Vagina (tissue), 2 donors: ENCODE measurements at places on chromosomes 12 and 14.
A peak's percentile ranks its signal among the peaks of the same experiment; 100 is the strongest.

DNA sequence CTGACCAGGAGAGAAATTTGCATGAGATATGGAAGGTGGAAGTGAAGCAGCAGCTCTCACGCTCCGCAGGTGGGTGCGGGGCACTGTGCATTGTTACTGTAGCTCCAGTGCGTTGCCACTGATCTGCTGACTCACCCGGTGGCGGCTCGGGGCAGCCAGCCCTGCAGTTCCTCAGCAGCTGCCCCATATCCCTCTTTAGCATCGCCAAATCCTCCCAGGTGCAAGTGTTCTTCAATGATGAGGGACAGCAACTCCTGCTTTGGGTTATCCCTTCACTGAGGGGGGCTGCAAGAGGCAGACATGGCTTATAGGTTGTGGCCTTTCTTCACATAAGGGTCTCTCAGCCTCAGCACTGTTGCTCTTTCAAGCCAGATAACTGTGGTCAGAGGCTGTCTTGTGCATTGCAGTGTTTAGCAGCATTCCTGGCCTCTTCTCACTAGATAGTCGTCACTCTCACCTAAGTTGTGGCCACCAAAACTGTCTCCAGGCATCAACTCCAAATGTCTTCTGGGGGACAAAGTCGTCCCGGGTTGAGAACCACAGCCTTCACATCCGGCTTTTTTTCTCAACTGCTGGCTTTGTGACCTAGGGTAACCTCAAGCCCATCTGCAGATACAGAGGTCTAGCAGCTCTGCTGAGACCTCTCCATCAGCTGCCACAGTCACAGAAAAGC, 180.8 kb downstream of the EFCAB11 start:
- no peaks in the 10 kb centered on the region for H3K4me1 ChIP-seq
- H3K27ac ChIP-seq, result no peak overlapping the region
- no peak overlapping the region for H3K4me3 ChIP-seq
- no peaks in the 10 kb centered on the region for H3K36me3 ChIP-seq

DNA sequence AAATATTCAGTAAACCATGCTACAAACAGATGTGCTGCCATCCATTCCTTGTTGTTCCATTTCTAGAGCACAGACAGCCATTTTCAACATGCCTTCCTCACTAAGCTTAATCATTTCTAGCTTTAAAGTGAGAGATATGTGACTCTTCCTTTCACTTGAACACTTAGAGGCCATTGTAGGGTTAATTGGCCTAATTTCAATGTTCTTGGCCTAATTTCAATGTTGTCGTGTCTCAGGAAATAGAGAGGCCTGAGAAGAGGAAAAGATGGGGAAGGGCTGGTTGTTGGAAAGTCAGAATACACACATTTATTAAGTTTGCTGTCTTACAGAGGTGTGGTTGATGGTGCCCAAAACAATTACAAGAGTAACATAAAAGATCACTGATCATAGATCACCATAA, 435.1 kb downstream of the ZFP36L1 start:
- no peak overlapping the region for H3K4me3 ChIP-seq
- H3K27me3 ChIP-seq, result no peaks in the 10 kb centered on the region

- peak overlapping the region; percentile 91 for H3K27ac ChIP-seq
- no peak for DNase-seq
Measured at GRCh38 chr14:35331605-35332516, 39.7 kb downstream of the PSMA6 start.

GRCh38 chr12:52837781-52838608, 3.9 kb upstream of the KRT79 start:
- H3K36me3 ChIP-seq, result no peaks in the 10 kb centered on the region
- no peak overlapping the region for H3K27ac ChIP-seq
- no peaks in the 10 kb centered on the region for H3K27me3 ChIP-seq
- DNase-seq, result no peak
- H3K4me3 ChIP-seq, result no peak overlapping the region

DNA sequence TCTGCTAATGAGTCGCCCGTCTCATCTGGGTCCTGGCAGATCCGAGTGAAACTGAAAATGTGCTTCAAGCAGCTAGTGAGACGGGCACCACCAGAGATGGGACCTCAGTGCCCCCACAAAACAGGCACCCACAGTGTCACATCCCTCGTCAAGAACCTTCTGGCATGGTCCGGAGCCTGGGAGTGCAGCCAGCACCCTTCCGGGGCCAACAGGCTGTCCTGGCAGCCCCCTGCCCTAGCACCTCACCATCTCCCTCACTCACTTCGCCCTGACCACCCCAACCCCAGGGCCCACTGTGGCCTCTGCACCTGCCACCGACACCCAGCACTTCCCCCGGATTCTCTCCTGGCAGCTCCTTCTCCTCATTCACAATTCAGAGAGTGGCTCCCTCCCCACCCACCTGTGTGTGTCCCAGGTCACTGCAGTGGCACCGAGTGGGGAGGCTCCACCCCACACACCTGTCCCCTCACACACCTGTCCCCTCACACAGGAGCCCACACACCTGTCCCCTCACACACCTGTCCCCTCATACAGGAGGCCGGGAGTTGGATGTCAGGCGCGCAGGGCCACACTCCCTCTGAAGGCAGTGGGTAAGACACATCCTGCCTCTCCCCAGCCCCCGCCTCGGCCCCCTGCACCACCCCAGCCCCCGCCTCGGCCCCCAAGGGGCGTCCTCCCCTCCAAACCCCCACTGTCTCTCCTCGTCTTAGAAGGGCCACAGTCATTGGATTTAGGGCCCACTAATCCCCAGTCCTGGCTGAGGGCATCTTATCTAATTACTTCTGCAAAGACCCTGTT, 7.9 kb downstream of the GALNT9 start:
- no peaks in the 10 kb centered on the region for H3K27me3 ChIP-seq
- no peak overlapping the region for H3K4me3 ChIP-seq
- no peak for DNase-seq
- H3K27ac ChIP-seq, result no peak overlapping the region
- H3K4me1 ChIP-seq, result no peaks in the 10 kb centered on the region
- no peaks in the 10 kb centered on the region for H3K36me3 ChIP-seq

DNA sequence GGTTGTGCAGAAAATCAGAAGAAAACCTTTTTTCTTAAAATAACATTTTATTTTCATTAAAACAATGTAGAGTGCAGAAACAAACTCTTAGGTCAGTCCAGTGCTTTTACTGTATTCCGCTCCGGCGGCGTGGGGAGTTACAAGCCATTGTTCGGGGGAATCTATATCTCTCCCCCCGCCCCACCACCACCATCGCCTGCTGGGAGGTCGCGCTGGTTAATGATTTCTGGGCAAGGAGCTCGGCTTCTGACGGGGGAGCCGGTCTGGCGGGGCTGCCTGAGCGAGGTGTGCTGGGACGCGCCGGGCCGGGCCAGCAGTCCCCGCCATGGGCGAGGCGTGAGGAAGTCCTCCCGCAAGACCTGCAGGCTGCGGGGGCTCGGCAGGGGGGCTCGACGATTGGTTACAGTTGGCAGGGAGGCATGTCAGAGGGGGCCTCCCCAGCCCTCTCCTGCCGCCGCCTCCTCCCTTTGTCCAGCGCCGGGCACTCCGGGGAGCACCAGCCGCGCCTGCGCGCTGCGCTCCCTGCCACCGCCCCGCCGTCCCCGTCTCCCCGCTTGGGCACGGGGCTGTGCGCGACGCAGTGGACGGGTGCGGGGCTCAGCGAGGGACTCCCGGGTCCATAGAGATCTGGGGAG, 1.0 kb upstream of the DUSP6 start:
- peaks cover 9% of the 10 kb centered on the region for H3K36me3 ChIP-seq
- peak overlapping the region; percentile 93 for H3K27ac ChIP-seq
- peaks cover 31% of the 10 kb centered on the region for H3K4me1 ChIP-seq
- no peaks in the 10 kb centered on the region for H3K27me3 ChIP-seq
- DNase-seq, result no peak

DNA sequence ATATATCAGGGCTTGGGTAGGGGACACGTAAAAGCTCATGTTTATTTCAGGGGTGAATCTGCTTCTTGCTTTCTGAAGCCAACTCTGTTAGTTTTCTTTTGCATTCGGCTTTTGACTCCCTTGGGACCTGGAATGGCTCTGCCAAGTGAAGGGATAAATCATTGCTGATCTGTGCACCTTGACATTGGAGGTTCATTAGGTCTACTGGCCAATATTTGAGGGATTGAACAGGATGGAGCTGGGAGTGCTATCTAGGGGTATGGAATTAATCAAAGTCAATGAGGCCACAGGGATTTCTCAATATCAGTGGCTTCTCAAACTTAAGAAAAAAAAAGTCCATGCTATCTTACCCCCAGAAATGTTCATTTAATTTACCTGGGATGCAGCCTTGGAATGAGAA, 203.5 kb upstream of the RMST start:
- H3K27me3 ChIP-seq, result no peaks in the 10 kb centered on the region
- H3K4me1 ChIP-seq, result no peaks in the 10 kb centered on the region
- no peak overlapping the region for H3K4me3 ChIP-seq
- H3K27ac ChIP-seq, result no peak overlapping the region
- H3K36me3 ChIP-seq, result no peaks in the 10 kb centered on the region

GRCh38 chr14:92655419-92656201, 92.8 kb downstream of the LGMN start:
- H3K27me3 ChIP-seq, result no peaks in the 10 kb centered on the region
- H3K27ac ChIP-seq, result peak overlapping the region; percentile 38
- H3K4me1 ChIP-seq, result peaks cover 46% of the 10 kb centered on the region

DNA sequence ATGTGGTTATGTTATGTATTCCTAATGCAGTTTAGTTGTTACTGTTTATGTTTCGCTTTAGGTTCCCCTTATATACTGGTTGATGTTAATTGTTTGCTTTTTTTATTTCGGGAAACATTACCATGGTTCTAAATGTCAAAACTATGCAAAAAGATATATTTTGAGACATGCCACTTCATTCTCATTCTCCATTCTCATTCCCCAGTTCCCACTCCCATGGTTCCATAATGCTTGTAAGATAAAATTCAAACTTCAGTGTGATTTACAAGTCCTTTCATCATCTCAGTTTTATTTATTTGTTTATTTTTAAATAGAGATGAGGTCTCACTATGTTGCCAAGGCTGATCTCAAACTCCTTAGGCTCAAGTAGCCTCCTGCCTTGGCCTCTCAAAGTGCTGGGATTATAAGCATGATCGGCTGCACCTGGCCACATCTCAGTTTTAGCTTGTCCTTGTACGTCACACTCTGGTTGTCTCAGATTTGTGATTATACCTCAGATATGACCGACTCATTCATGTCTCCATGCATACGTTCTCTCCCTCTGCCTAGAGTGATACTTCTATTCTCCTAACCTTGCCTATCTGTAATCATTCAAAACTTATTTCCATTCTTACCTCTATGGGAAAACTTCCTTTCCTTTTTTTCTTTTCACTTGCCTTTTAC, 407.8 kb upstream of the RGS6 start:
- no peaks in the 10 kb centered on the region for H3K4me1 ChIP-seq
- no peak overlapping the region for H3K4me3 ChIP-seq
- no peak overlapping the region for H3K27ac ChIP-seq

GRCh38 chr14:81363746-81364378, 36.3 kb downstream of the STON2 start:
- no peak overlapping the region for H3K27ac ChIP-seq
- no peak for DNase-seq
- H3K4me1 ChIP-seq, result peaks cover 12% of the 10 kb centered on the region

DNA sequence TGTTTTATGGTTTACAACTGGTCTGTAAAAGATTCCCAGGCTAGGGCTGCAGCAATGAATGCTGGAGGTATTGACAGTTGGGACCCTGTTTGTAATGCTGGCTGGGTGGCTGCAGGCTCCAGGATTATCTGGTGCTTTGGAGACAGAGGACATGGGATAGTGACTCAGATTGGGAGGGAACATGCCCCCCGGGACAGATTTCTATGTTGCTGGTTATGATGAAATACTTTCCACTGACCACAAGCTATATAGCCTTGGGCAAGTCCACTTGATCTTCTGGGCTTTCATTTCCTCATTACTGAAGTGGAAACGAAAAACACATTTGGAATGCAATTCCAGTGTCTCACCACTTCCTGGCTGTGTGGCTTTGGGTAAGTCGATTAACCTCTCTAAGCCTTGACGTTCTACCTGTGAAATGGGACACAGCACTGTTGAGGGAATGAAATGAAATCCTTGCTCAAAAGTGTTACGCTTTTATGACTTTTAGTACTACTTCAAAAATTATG, 6.3 kb upstream of the TPCN1 start:
- H3K27me3 ChIP-seq, result no peaks in the 10 kb centered on the region
- peak overlapping the region; percentile 71 for H3K27ac ChIP-seq
- DNase-seq, result peak; percentile 95
- peaks cover 47% of the 10 kb centered on the region for H3K4me1 ChIP-seq
- no peaks in the 10 kb centered on the region for H3K36me3 ChIP-seq

DNA sequence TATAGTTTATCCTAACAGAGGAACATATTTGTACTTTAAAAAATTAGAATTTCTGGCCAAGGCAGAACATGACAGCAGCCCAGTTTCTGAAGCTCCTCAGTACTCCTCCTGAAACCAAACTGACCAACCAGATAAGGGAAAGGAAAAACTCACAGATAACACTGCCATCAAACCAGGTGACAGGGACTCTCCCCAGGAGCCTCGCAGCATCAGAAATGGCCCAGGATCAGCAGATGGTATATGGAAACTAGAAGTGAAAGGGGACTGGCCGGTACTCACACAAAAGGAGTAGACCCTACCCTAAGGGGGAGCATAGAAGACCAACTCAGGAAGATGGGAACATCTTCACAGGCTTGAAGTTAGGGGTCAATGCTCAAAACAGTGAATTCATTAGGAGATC, 22.0 kb downstream of the GALC start:
- no peaks in the 10 kb centered on the region for H3K4me1 ChIP-seq
- H3K27ac ChIP-seq, result no peak overlapping the region
- H3K36me3 ChIP-seq, result no peaks in the 10 kb centered on the region
- H3K27me3 ChIP-seq, result no peaks in the 10 kb centered on the region

DNA sequence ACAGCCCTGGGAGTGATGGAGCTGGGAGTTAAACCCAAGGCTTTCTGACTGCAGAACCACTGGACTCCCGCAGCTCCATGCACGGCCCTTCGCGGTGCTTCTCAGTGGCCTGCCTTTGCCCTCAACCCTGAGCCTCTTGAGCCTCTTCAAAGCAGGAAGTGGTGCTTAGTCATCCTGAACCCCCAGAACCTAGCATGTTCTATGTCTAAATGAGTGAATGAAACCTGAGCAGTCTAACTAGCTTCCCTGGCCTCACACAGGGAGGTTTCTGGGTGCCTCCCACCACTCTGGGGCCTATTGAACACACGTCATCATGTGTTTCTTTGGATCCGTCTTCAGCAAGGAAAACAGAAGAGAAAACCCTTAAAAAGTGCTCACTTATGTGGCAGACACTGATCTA, 117.9 kb upstream of the SFSWAP start:
- no peak for DNase-seq
- H3K27ac ChIP-seq, result no peak overlapping the region
- no peak overlapping the region for H3K4me3 ChIP-seq
- H3K4me1 ChIP-seq, result no peaks in the 10 kb centered on the region

DNA sequence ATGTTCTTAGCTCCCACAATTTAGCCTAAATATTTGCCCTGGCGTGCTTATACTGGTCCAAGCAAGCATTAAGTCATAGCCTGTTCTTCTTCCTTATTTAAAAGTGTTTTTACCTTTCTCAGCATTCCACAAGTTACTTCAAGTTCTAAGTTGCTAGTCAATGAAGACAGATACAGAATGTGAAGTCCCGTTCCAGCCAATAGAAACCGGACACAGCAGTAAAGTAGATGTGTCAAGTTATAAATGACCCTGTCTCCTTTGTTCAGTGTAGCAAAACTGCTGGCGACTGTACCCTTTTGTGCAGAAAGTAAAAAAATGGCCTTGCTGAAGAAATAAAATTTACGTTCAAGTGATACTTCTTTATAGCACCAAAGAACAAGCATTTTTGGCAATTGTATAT, 3.9 kb downstream of the SNAPC1 start:
- peaks cover 45% of the 10 kb centered on the region for H3K4me1 ChIP-seq
- no peaks in the 10 kb centered on the region for H3K27me3 ChIP-seq
- no peak for DNase-seq
- peak overlapping the region; percentile 1 for H3K4me3 ChIP-seq
- H3K27ac ChIP-seq, result peak overlapping the region; percentile 33
